Esophagus mucosa (tissue), 1 donor: ENCODE measurements at places on chromosomes 11 and 22. TPM values are rescaled to one million over a fixed set of nuclear protein-coding genes. Genes with fewer than 3 reads are reported as not detected.

DNA sequence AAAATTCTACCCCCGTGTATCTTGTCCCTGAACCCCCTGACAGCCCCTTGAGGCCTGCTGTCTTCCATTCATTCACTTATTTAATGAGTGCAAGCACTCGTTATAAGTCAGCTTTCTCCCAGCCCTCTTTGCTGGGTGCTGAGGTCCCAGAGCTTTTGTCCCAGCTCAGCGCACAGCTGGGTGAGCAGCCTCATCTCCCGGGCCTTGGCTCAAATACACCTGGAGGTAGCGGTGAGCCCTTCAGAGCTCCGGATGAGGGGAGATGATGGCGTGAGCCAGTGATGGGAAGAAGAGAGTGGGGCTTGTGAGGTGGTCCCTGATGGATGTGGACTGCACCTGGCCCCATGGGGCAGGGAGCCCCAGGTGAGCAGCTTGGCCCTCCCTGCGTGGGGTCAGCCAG, 18.1 kb upstream of the ARHGAP8 start:
- ATAC-seq = no peak

GRCh38 chr11:20353829-20354434, 9.6 kb upstream of the HTATIP2 start:
- no peak for ATAC-seq

The BAIAP2L2 gene
- total RNA-seq = 4.5 TPM

- peak; percentile 36 for ATAC-seq
These were observed 27.5 kb downstream of the FBXO7 start for GRCh38 chr22:32501836-32502752.

GRCh38 chr11:45089676-45090499, 56.6 kb upstream of the PRDM11 start:
- peak; percentile 82 for ATAC-seq

The CTSD gene
- total RNA-seq = 583 TPM

GRCh38 chr22:35306350-35306967, 6.8 kb downstream of the TOM1 start:
- ATAC-seq = no peak

- ATAC-seq = peak; percentile 4
These were observed 84.8 kb downstream of the SLC1A2 start for GRCh38 chr11:35334385-35335090.

The NPTXR gene
- total RNA-seq = 0.44 TPM

The APOBEC3B gene
- total RNA-seq = 5.0 TPM

- ATAC-seq = no peak
These were observed 21.2 kb downstream of the POLD4 start for GRCh38 chr11:67332081-67332691.

- peak; percentile 52 for ATAC-seq
These were observed 14.3 kb upstream of the EED start for GRCh38 chr11:86230179-86230804.

- ATAC-seq = no peak
These were observed 39.7 kb downstream of the MPPED1 start for GRCh38 chr22:43451371-43452050.

The DCDC1 gene
- not detected for total RNA-seq

GRCh38 chr11:102934735-102935134, 20.8 kb downstream of the MMP13 start:
- ATAC-seq = no peak

GRCh38 chr22:38709306-38709705, 3.6 kb downstream of the GTPBP1 start:
- ATAC-seq = no peak

DNA sequence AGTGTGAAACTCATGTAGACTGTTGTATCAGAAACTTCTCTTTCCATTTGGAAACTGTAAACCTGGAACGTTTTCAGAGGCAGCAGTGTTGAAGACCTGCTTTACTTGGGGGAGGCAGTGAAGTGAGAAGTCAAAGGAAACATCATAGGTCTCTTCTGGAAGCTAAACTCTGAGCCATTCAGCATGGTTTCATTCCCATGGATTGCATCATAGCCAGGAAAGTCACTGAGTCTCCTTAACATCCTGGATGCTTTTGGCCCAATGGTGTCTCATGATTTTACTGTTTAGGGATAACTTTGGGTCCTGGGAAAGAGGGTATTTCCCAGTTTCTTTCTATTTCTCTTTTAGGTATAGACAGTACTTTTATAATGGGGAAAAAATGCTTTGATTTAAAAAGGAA, 153.2 kb upstream of the E2F8 start:
- no peak for ATAC-seq

GRCh38 chr11:117879516-117880480, 3.3 kb upstream of the FXYD6 start:
- no peak for ATAC-seq

DNA sequence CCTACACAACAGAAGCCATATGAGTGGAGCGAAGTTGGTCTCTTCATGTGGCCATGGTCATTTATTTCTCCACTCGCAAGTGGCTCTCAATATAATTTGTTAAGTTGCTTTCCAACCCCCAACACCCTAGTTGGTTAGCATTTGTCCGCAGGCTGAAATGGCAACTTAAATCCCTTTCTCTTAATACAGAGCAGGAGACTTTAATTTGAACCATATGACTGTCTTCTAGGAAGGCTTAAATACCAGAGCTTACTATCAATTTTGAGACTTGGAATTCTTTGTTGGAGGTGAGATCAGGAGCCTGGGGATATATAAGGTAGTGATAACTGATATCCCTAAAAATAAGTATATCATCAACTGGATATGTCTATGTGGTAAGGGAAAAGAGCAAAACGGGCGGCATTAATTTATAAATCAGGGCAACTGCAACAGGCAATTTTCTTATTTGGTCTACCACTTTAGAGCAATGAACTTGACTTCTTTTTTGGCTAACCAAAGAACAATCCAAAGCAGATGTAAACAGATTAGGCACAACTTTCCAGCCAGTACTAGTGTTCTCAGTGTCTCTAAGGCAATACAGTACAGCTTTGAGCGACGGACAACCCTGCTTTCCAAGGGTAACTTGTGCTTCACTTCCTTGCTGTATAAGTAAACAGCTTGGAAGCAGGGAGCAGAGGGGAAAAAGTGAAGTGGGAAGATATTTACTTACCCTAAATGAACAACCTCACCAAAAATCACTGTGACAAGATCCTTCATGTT, 74.7 kb upstream of the APOA1 start:
- no peak for ATAC-seq

The PKP3 gene
- 359 TPM for total RNA-seq

DNA sequence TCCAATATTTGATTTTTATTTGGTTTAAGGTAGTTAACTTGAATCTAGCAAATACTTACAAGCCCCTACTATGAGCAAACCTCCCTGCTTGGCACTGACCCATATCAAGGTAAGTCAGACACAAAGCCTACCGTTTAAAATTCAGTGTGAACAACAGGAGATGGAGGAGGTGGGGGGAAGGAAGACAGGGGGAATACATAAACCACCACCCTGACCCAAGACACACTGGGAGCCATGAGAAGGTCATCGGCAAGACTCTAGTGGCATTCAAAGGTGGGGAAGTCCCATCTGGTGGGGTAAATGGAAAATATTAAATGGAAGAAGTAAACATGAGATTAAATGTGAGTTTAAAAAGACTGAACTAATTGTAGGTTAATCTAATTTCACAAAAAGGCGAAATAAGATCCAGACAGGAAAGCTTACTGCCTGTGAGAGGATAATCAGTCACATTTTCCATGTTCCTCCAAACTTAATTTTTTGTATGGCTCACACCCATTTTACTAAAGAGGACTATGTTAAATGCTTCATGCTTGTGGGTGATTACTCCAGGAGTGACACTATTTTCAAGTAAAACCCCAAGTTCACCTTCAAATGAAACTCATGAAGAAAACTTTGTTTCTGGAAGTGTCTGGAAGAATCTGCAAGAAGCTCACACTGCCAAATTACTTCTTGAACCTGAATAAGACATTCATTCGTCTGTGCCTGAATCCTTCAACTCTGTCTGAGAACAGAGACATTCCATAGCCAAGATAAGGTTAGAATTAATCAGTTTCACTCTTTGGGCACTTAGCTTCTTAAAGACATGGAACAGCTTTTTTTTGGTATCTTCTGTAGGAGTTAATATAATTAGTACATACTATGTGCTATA, 51.7 kb downstream of the PITPNB start:
- no peak for ATAC-seq

The SLC6A5 gene
- not detected for total RNA-seq

The TRIM64 gene
- total RNA-seq = not detected

- ATAC-seq = peak; percentile 46
These were observed 7.2 kb downstream of the ATG16L2 start for GRCh38 chr11:72821221-72821919.

DNA sequence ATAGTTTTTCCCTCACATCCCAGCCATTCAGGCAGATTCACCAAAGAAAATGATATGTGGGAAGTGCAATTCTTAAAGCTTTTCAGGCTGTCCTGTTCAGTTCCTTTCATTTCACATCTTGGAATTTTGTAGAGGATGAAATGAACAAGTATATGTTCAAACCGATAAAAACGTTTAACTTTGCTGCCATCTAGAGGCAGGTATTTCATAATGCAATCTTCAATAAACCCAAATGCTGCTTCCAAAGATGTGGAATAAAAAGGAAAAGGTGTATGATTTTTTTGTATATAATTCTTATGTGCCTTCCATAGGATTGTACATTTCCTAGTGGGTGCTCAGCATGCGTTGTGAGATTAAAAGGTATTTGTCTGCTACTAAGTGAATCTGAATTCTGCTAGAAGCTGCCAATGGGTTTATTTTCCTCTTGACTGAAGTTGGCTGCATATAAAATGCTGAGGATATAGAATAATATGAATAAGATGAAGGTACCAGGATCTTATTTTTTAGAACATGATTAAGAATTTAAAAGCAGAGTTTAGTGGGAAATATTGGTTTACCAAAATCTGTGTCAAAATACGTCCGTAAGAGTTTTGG, 199.3 kb downstream of the PGR start:
- ATAC-seq = no peak

- no peak for ATAC-seq
These were observed 53.6 kb downstream of the OSBPL5 start for GRCh38 chr11:3111466-3111865.

The TSSK2 gene
- total RNA-seq = not detected

DNA sequence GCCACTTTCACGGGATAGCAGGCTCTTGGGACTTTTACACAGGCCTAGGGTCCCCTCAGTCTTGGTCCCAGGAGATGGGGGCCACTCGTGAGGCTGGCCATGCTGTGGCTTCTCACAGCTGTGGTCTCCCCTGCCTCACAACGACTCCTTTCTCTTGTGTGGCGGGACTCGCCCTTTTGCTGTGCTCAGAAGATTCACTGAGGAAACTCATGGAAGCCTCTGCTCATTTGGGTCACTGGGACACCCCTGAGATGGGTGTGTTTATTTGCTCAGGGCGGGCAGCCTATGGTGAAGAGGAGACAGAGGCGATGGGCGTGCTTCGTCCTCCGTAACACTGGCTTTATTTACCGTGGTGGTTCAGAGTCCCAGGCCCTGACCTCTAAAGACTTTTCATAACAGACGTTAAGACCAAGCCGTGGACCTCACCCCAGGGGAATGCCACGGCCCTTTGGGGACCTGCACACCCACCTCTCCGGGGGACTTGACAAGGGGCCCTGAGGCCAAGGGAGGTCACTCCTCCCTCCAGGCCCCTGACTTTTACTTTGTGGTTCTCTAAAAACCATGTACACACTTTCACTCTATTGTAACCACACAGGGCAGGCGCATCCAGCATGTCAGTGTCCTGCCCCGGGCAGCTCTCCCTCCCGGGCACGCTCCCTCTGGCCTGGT, 15.5 kb downstream of the TEF start:
- no peak for ATAC-seq

The RIMBP3B gene
- not detected for total RNA-seq

- no peak for ATAC-seq
These were observed 285.9 kb downstream of the NTM start for GRCh38 chr11:131656179-131656838.

DNA sequence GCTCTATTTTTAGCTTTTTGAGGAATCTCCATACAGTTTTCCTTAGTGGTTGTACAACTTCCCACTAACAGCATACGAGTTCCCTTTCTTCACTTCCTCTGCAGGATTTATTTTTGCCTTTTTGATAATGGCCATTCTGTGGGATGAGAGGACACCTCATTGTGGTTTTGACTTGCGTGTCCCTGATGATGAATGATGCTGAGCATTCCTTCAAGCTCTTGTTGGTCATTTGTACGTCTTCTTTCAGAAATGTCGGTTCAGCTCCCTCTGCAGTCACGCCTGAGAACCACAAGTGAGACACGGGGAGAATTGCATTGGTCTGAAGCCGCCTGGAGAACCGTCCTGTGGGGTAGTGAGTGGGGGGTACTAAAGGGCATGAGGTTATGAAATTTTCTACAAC, 2.0 kb upstream of the KRTAP5-10 start:
- no peak for ATAC-seq

The CALCA gene
- total RNA-seq = not detected

The PRG3 gene
- not detected for total RNA-seq

DNA sequence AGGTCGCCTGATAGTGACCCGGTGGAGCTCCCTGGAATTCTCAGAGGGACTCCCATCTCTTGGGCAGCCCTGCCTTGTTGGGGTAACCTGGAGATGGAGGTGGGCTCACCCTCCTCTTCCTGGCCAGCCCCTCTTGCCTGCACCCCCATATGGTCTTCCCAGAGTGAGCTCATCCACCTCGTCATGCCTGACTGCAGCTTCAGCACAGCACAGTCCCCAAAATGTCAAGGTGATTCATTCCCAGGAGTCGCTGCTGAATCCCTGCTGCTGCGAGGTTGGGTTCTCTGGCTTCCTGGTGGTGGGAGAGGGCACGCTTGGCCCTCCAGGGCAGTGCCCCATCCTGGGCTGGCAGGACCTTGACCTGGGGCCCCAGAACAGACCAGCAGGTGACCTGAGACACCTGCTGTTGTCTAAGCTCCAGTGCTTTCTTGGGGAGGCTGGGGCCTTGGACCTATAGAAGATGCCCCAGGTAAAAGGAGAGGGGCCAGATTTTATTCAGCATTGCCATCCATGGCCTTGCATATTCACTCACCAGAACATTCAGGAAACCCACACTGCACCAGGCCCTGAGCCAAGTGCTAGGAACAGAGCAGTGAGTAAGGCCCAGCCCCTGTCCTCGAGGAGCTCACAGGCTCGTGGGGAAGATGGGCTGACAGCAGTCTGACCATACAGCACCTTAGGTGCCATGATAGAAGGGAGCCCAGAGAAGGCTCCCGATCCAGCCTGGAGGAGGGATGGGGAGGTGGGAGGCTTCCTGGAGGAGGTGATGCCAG, 72.9 kb downstream of the CACNA1I start:
- ATAC-seq = no peak

DNA sequence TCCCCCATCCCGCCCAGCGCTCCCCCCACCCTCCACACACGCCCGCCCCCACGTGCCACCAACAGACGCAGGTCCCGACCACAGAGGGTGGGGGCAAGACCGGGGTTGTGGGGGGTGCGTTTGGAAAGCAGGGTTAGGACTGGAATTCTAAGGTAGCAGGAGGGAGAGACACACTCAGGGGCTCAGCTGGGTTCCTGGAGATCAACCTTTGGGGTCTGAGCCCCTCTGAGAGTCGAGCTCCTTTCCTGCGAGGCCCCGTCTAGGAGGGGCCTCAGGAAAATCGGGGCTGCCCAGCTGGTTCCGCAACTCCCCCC, 429 bp downstream of the PGGHG start:
- ATAC-seq = no peak

- ATAC-seq = peak; percentile 25
These were observed 3.4 kb downstream of the TENM4 start for GRCh38 chr11:79437278-79437980.

- no peak for ATAC-seq
These were observed 106.2 kb upstream of the RASSF10 start for GRCh38 chr11:12902791-12903486.

- ATAC-seq = no peak
These were observed 926 bp downstream of the PRR5L start for GRCh38 chr11:36296884-36297543.

The CRACR2B gene
- 3.3 TPM for total RNA-seq
